A172 (cell line): ENCODE measurements at places on chromosomes 6 and 20. TPM values are rescaled to one million over a fixed set of nuclear protein-coding genes. Genes with fewer than 3 reads are reported as not detected.

- no peak for DNase-seq
These were observed 105.3 kb upstream of the NAA20 start for GRCh38 chr20:19911810-19912382.

GRCh38 chr20:3723284-3723683 lies 9.2 kb upstream of the HSPA12B start:
- no peak for DNase-seq

GRCh38 chr6:127538750-127539264 lies 19.7 kb upstream of the MTCL3 start:
- DNase-seq: no peak

TMEM244 gene
- total RNA-seq: not detected in 2 replicates

DNA sequence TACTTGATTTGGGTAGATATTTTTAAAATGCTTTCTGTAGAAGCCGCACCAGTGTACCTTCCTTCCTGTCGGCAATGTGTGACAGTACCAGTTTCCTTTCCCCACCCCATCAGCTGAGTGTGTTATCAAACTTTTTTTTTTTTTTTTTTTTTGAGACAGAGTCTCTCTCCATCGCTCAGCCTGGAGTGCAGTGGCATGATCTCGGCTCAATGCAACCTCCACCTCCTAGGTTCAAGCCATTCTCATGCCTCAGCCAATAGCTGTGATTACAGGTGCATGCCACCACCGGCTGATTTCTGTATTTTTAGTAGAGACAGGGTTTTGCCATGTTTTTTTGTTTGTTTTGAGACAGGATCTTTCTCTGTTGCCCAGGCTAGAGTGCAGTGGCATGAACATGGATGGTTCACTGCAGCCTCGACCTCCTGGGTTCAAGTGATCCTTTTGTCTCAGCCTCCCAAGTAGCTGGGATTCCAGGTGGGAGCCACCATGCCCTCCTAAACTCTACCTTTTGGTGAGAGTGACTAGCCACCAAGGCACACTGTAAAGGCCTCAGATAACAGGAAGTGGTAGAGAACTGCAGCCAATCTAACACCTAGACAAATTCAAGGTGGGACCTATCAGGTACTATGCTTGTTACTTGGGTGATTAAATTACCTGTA lies 26.5 kb upstream of the ZBTB22 start:
- DNase-seq: no peak

- no peak for DNase-seq
These were observed 5.5 kb upstream of the MTG2 start for GRCh38 chr20:62177307-62177706.

- DNase-seq: no peak
These were observed 69.4 kb downstream of the SNX9 start for GRCh38 chr6:157892363-157892877.

GRCh38 chr6:37173493-37174195 lies 3.7 kb downstream of the PIM1 start:
- no peak for DNase-seq

DNA sequence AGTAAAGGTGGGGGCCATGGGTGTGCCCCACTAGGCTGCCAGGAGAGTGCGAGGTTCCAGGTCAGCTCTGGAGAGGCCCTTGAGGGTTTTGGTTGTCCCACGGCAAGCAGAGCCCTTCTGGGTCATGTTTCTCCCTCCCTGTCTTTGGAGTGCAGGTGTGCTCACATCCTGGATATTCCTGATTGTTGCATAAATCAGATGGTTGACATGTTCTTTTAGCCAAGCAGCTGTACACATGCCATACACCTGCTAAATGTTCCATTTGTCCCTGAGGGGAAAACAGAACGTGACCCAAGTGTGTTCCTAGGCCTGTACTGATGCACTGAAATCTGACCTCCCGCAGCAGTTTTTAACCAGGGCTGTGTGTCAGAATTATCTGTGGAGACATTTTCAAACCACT lies 77.5 kb upstream of the BEND3 start:
- no peak for DNase-seq
